ENCODE measurements at places on chromosomes 13 and 19. TPM values are rescaled to one million over a fixed set of nuclear protein-coding genes. Genes with fewer than 3 reads are reported as not detected.

POU2F2 gene
- total RNA-seq, result 0.99 TPM

SLITRK6 gene
- 0.37 TPM for total RNA-seq

PSPN gene
- 1.2 TPM for total RNA-seq

RXFP2 gene
- not detected for total RNA-seq

SIGLEC5 gene
- total RNA-seq, result not detected

KLK3 gene
- not detected for total RNA-seq

ZNF471 gene
- total RNA-seq, result 1.8 TPM

WDR87 gene
- total RNA-seq, result not detected

DNA sequence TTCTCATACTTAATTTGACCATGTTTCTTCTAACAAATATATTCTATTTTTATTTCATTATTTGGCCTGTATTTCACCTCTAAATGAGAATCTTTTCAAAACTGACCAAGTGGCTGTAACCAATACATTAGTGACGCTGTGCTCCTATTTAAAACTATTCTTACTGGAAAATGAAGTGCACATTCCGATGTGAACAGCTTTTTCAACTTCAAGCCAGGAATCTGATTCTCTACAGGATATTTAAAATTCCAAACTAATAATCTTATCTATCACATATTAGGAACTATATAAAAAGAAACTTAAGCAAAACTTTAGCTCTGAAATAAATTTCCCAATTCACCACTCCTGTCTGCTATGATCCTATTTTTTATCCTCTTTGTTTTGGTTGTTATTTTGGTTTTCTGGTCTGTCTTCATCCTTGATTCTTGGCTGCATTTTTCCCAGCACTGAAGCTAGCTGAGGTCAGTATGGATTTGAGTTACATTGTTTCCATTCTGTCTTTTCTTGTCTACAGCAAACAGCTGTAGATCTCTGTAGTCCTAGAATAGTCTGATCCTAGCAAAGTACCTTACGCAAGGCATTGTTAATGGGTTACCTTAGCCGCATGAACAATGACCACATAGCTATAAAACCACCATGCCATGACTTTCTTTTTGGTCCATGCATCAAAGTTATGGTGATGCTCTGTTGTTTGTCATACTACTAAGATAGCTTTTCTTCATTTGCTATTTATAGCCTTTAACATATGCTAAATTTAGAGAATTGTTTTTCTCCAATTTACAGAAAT is 748.6 kb upstream of the SPRY2 start:
- DNase-seq, result no peak

GRCh38 chr19:51187395-51188226 is 37.3 kb upstream of the CD33 start:
- DNase-seq, result no peak

- DNase-seq, result no peak
These were observed 1.1 kb downstream of the CDKN2D start for GRCh38 chr19:10567656-10568055.

GRCh38 chr13:86135856-86136255 is 336.6 kb upstream of the SLITRK6 start:
- DNase-seq, result no peak

DNA sequence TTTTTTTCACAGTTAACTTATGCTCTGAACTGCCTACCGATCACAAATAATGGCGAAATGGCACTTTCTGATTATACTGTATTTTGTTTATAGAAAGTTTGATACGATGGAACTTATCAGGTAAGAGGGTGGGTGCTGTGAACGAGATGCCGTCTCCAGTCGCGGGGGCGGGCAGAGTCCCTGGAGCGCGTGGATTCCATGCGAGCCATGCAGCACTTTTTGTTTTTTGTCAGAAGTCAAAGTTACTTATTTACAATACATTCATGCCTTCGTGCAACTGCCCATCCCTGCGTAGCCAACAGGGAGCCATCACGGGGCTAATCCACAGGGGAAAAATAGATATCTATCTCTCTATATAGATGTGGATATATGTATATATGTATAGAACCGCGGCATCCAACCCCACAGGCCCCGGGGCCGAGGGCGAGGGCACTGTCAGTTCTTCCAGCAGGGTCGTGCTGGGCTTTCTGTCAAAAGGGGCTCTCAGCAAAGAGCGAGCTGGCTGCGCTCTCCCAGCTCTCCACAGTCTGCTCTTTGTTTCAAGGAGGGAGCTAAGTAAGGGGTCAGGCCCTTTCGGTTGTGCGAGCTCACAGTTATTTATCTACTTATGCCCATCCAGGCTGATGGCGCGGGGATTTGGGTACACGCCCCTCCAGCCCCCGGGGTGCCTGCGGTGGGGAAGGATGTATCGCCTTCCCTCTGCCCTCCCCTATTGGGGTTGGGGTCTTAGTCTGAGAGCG is 3.4 kb downstream of the SLITRK1 start:
- no peak for DNase-seq

GRCh38 chr19:12527034-12527836 is 24.0 kb downstream of the ZNF564 start:
- DNase-seq, result no peak

GRCh38 chr19:531753-532560 is at the start of gene CDC34:
TSS of gene CDC34 (plus strand) at chr19:531760. CDS start at chr19:531932, 172 bp downstream.
- peak; percentile 43 for DNase-seq

- no peak for DNase-seq
These were observed 231.7 kb downstream of the FOXO1 start for GRCh38 chr13:40434516-40435397.

GRCh38 chr19:28394725-28395124 is 818.2 kb downstream of the UQCRFS1 start:
- no peak for DNase-seq

GRCh38 chr13:111336666-111337065 is 16.2 kb downstream of the TEX29 start:
- no peak for DNase-seq

DNA sequence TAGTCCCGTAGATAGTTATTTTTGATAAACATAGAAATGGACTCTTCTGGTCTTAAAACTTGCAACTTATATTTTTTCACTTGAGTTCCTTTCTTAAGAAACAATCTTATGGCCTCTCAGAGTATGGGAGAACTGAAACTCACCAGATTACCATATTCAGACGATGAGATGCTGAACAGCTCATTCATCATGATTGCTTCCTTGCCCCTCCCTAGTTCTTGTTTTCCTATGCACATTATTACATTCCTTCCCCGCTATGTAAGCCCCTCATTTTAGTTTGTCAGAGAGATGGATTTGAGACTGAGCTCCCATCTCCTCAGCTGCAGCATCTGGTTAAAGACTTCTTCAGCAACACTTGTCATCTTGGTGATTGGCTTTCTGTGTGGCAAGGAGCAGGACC is 158.5 kb downstream of the SLITRK6 start:
- no peak for DNase-seq

DNA sequence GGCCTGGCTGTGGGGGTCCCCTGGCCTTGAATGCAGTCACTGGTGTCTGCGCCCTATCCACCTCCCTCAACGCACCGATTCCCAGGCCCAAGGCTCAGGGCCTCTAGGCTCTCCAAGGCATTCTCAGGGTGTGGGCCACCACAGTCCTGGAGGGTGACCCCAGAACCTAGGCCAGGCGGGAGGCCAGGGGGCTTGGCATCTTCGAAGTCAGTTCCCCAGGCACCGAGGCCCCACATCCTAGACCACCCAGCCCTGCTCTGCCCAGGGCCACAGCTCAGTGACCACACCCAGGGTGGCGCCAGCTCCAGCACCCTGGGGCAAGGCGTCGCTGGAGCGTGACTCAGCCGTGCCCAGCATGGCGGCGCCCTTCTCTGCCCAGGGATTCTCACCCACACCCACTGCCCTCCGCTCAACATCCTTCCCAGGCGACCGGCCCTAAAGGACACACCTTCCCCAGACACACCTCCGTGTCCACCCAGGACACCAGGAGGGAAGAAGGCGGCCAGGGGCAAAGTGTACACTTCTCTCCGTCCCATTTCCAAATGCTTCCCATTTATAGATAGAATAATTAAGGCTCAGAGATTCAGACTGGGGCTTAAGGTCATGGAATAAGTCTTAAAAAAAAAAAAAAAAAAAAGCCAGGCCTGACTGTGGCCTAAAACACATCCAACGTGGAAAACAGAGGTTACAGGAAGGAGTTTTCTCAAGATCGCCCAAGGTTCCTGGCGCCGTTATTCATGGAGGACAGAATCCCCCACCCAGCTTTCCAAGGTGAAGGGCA is 36.4 kb upstream of the NANOS3 start:
- DNase-seq, result peak; percentile 63

DNA sequence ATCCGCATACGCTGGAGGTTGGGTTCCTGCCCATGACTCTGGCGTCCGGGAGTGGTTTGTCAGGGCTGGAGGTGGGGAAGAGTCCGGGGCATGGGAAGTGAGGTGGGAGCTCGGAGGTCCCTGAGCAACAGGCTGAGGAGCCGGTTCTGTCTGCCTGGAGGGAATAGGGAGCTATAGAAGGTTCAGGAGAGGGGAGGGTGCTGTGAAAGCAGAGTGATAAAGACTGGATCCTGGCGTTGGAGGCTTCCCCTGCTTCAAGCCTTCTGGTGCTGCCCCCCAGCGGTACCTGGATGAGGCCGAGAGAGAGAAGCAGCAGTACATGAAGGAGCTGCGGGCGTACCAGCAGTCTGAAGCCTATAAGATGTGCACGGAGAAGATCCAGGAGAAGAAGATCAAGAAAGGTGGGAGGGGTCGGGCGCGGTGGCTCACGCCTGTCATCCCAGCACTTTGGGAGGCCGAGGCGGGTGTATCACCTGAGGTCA is 2.6 kb downstream of the HMG20B start:
- DNase-seq, result no peak

DNA sequence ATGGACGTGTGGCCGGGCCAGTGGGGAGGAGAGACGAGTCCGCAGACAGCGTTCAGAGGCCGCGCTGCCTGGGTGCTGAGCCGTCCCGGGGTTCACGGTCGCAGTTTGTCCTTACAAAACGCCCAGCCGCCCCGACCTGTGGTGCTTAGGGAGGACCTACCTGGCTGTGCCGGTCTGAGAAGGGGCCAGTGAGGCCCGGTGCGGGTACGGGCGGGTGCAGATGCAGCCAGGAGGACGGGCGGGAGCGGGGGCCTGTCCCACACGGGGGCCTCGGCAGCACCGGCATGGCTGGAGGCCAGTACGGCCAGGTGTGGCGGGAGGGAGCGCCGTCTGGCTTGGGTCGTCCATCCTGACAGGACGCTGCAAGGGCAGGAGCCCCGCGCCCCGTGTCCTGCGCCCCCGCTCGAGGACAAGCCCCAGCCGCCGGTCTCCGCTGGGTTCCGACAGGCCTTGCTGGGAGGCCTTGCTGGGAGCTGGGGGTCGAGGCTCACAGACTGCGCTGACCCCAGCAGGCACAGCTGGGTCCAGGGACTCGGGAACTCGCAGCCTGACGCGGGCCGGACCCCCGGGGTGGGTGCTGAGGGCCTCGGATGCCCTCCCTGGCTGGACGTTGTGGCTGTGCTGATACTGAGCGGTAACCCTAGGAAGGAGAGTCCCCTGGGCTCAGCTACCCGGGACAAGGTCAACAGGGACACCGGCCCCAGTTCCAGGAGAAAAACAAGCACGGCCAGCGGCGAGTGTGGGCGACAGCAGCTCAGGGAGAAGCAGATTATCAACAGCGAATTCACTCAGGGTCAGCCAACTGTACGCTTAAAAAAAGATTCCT is 5.3 kb upstream of the PROZ start:
- DNase-seq, result peak; percentile 71

DNA sequence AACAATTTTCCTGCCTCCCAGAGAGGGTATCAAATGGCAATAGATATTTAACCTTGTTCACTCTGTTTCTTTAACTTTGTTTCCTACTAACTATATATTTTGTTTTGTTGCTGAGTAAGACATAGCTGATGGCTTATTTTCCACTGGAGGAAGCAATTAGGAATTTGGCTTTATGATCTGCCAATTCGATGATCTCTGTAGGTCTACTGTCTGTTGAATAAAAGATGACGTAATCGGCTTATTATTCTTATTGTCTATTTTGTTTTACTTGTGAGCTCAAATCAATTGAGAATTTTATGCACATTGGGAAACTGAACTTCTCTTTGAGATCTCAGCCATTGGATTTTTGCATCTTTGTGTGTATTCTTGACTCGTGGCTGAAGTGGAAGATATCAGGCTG is 862.6 kb downstream of the EFNB2 start:
- DNase-seq, result no peak

GRCh38 chr13:20263393-20264044 is 31.4 kb upstream of the GJB6 start:
- no peak for DNase-seq

GRCh38 chr13:40192858-40193257 is 473.6 kb downstream of the FOXO1 start:
- DNase-seq, result no peak

GRCh38 chr19:2805261-2805900 is 14.3 kb upstream of the ZNF554 start:
- DNase-seq, result no peak

DNA sequence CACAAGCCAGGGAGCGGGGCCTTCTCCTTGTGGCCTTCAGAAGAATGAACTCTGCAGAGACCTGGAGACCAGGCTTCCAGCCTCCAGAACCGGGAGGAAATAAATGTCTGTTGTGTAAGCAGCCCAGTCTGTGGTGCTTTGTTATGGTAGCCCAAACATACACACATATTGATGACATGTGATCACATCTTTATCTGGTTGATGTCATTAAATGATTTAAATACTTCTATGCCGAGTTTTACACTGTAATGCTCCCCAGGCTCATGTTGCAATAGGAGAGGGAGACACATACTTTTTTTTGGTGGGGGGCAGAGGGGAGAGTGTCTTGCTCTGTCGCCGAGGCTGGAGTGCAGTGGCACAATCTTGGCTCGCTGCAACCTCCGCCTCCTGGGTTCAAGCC is 188.0 kb upstream of the IRS2 start:
- DNase-seq, result no peak

DNA sequence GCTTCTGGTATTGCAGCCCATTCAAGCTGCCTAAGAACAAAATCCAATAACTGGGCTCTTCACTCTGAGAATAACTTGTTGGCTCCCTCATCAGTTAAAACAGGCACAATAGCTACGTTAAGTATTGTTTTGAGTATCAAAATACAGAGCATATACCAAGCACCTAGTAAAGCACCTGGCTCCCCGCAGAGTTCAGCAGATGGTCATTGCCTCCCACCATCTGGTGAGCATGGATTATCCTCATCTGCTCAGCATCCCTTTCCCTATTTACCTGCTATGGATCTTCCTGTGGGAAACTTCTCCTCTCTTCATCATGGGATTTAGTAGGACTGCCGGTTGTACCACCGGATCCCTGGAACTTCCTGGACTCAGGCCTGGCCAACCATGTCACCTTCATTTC is 199.2 kb upstream of the MAB21L1 start:
- DNase-seq, result no peak

DNA sequence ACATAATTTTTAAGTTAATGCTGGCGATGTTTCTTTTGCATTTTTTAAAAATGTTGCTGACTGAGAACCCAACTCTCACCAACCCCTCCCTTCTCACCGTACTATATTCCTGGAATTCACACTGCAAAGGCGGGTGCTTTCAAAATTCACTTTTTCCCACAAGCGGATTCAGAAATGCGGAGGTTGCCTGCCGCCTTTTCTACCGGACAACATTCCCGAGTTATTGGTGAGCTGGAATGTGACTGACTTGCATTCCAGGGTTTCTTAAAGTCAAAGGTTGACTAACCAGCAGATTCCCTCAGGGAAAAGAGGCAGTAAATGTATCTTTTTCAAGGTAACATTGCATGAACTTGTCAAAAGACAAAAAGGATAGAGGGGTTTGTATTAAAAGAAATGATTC is 113.3 kb downstream of the RAB20 start:
- no peak for DNase-seq

Data from right lobe of liver (tissue), 6 donors.